ENCODE measurements at places on chromosomes 7 and 10.

GRCh38 chr7:42236976-42237810 lies at the start of gene GLI3:
Gene GLI3, minus strand, starts transcription at chr7:42237209. Its CDS starts 13,956 bp downstream, at chr7:42223253.
- peak; percentile 25 for DNase-seq

DNA sequence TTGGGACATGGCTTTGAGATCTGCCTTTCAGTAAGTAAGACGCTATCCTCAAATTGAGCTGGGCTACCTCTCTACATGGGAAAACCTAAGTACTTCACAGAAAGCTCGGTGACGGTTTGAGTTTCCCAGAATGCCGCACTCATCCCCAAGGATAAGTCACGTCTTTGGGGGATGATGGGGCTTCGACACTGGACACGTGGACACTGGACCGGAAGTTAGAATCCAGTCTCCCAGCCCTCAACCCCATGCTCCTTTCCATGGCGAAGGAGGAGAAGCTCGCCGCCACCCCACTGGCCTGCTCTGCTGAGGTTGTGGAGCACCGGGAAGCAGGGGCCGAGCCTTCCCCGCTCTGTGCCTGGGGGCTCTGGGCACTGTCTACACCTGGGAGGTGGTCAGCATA lies 27.5 kb downstream of the PTPRE start:
- no peak for DNase-seq

- DNase-seq, result no peak
These were observed 66.3 kb downstream of the PHF14 start for GRCh38 chr7:11039974-11040373.

- no peak for DNase-seq
These were observed 22.5 kb downstream of the SEMA3D start for GRCh38 chr7:85164376-85164775.

- DNase-seq, result no peak
These were observed 258.5 kb upstream of the AOAH start for GRCh38 chr7:36982766-36983165.

GRCh38 chr10:94000638-94001415 lies 7.1 kb downstream of the PLCE1 start:
- DNase-seq, result no peak
